ENCODE measurements at places on chromosomes 12 and 14.
A peak's percentile ranks its signal among the peaks of the same experiment; 100 is the strongest.

- no peak for DNase-seq
Observed at GRCh38 chr14:72332871-72333270, 400.6 kb downstream of the RGS6 start.

GRCh38 chr14:55192054-55192621 lies 753 bp upstream of the DLGAP5 start:
- no peak for DNase-seq

DNA sequence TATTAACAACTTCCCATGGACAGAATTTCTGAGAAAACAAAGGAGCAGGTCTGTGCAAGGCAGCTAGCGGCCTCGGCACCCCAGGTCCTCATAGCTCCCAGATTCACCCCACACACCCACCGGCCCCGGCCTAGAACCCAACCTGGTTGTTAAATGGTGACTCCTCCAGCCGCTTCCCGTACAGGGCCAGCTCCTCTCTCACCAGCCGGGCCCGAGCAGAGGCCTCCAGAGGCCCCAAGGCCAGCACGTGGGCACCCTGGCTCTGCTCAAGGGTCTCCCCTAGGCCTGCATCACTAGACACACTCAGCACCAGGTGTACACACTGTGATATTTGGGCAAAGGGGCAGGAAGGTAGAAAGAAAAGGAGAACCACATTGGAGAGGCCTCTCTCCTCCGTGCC lies 30.3 kb downstream of the TEP1 start:
- DNase-seq: no peak

GRCh38 chr12:89309815-89310214 lies 42.5 kb downstream of the DUSP6 start:
- no peak for DNase-seq

- DNase-seq: no peak
Observed at GRCh38 chr12:89038831-89039512, 313.3 kb downstream of the DUSP6 start.

DNA sequence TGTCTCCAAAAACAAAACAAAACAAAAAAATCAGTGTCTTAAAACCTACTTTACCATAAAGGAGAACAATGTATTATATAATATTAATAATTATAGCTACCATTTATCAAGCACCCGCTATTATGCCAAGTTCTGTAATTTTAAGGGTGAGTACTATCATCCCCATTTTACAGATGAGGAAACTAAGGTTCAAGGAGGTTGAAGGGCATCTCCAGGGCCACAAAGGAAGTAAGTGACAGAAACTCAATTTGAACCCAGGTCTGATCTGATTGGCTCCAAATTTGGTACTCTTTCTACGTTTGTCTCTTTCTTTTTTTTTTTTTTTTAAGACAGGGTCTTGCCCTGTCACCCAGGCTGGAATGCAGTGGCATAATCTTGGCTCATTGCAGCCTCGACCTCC lies 115.4 kb downstream of the BCAT1 start:
- no peak for DNase-seq

GRCh38 chr14:94043111-94043755 lies 17.1 kb downstream of the OTUB2 start:
- DNase-seq: no peak

- DNase-seq: no peak
Observed at GRCh38 chr14:102898298-102898697, 24.2 kb upstream of the AMN start.

GRCh38 chr12:123225443-123225842 lies 7.5 kb downstream of the MPHOSPH9 start:
- no peak for DNase-seq

GRCh38 chr12:102023343-102023930 lies 38.4 kb downstream of the WASHC3 start:
- DNase-seq: no peak

- DNase-seq: no peak
Observed at GRCh38 chr12:96352161-96352835, 47.9 kb downstream of the CDK17 start.

DNA sequence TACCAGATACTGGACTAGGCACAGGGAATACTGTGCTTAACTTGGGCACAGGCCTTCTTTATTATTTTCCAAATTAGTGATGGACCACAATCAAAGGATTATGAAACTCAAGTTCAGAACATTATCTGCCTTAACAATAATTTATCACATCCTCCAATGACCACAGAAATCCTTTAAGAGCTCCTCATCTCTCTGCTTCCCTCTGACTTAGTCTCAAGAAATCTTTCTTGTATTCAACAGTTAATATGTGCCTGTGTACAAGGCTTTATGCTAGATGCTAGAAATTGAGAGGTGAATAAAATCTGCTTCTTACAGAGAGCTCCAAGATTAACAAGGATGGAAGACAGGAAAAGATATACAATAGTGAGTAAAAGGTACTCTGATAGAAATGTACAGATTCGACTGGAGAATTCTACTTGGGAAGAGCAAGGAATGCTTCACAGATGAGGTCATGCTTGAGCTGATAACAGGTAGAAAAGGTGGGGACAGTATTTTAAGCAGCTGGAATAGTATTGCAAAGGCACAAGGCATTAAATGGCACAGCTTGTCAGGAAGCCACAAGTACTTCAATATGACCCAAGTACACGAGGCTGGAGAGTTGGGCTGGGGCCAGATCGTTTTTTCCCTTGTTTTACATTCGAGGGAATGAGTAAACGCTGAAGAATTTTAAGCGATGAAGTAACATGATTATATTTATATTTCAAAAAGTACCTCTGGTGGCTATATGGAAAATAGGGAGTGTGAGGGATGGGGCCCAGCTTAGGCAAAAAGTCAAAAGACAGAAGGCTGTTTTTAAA lies 55.1 kb upstream of the ARID2 start:
- DNase-seq: no peak

DNA sequence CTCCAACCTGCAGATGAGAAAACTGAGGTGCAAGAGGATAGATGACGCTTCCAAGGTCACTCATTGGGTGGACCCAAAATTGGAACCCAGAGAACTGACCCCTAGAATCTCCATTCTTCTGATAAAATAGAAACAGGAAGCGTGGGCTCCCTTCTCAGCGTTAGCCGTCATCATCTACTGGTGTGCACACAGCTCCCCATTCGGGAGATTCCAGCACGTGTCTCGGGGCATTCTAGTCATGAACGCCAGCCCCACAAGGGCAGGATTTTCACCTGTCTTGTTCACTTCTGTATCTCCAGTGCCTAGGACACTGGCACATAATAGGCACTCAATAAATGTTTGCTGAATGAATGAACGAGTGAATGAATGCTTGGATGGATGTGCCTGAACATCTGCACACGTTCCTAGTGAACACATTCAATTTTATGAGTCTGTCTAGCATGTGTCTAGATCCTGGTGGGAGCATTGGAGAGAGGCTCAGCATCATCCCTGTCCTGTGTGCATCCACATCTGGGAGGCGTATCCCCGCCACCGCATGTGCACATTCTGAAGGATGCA lies 30.5 kb downstream of the RASAL1 start:
- DNase-seq: no peak

GRCh38 chr12:14264778-14265177 lies 100.7 kb upstream of the ATF7IP start:
- DNase-seq: no peak

- no peak for DNase-seq
Observed at GRCh38 chr12:40138526-40138925, 32.6 kb upstream of the SLC2A13 start.

GRCh38 chr14:71932229-71932981 lies at the start of gene RGS6:
Gene RGS6, plus strand, starts transcription at chr14:71932429.
- peak; percentile 65 for DNase-seq

DNA sequence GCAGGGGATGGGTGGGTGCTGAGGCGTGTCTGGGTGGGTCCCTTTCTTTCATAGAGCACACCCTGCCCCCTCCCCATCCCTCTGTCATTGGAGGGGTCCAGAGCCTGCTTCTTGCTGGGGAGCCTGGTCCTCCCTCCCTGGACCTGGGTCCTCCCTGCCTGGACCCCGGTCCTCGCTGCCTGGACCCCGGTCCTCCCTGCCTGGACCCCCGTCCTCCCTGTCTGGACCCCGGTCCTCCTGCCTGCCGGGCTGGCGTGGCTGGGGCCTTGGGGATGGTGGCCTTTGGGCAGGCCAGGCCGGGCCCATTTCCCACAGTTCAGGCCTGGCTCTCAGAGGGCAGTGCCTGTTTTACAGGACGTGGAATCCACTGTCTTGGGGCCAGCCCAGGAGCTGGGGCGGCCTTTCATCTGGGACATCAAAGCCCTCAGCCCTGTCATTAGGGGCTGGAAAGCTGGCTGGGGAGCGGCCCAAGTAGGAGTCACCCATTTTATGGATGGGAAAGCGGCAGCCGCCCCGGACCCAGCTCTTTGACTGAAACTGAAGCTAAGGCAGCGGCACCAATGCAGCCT lies 44.6 kb downstream of the KIF26A start:
- no peak for DNase-seq

GRCh38 chr12:107873223-107873622 lies 98.7 kb downstream of the ASCL4 start:
- no peak for DNase-seq

DNA sequence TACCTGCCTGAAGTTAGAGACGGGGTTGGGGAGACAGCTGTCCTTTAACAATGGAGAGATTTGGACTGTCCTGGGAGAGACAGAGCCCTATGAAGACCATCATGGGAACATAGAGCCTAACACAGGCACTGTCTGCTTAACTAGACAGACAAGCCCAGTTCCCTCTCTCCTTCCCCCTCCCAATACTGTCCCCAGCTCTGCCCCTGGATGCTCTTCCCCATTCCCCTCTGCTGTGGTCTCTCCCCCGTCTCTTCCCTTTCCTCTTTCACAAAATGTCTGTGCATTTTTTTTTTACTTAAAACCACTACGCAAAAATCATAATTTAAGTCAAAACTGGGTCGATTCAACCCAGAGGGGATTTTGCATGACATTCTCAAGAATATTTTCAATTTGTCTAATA lies 232.9 kb downstream of the CHST11 start:
- DNase-seq: no peak

GRCh38 chr12:4858386-4858785 lies 51.3 kb upstream of the KCNA1 start:
- DNase-seq: peak; percentile 49

DNA sequence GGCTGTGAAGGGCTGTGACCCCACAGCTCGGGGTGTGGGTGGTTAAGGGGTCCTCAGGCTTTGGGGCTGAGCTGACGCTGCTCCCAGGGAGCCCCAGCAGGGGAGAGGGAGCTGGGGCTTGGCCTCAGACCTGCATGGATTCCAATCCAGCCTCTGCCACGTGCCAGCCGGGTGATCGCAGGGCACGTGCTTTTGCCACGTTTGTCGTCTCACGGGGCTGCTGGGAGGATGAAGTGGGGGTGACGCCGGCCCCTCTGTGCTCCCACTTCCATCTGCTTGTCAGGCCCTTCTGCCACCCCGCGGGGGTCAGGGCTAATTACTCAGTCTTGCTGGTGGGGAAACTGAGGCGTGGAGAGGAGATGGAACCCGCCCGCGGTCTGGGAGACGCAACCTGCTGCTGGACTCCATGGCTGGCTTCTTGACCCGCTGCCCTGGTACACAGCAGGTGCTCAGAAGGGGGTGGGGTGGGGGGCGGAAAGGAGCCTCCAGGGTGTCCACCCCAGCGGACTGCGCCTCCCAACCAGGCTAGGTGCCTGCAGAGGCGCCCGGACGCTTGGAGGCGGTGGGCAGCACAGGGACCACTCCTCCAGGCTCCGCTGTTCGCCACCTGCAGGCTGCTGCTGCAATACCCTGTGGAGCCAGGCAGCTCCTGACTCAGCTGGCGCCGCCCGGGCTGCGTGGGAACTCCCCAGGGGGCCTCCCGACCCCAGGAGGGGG lies 36.4 kb upstream of the PRIMA1 start:
- DNase-seq: peak; percentile 24

All from nephron progenitor cell (in vitro differentiated cells).